ENCODE measurements at places on chromosomes 6 and 20.

DNA sequence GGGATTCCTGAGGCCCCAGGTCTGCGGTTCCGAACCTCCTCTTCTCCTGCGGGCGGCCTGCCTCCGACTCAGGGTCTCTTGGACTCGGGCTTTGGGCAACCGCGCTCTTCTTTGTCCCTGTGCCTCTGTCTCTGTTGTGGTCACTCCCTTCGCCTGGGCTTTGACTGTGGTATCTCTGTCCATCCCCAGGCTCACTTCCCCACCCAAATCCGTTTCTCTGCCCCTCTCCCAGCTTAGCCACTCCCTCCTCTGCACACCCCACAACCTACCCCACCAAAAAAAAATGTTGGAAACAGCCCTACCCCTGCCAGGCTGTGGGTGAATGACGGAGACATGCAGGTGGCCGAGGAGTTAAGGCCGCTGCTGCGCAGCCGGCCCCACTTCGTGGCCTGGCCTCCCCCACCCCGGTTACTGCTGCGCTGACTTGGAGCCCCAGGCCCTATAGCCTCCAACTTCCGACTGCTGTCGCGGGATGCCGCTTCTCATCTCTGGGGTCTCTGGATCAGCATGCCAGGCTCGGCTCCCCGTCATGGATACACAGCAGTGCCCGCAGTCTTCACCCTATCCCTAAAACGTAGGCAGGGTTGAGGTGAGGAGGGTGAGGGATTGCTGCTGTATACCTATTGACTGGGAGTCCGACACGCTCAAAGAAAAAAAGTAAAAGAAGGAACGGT lies 2.7 kb upstream of the MAFB start:
- DNase-seq, result no peak

DNA sequence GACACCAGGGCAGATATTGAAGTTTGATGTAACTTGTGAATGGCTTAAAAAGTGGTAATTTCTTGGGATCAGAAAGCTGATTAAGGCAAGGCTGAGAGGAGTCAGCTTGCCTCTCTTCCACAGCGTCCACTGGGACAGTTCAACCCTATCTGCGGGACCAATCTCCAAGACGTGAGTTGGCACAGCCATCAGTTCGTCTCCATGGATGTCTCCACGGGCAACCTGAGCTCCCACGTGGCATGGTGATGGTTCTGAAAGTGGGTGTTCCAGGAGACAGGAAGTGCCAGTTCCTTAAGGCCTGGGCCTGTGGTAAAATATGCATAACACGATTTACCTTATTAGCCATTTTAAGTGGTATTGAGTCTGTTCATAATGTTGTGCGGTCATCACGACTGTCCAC lies 67.9 kb upstream of the BHLHE23 start:
- DNase-seq, result no peak

- DNase-seq, result no peak
Observed at GRCh38 chr6:133291671-133292070, 50.5 kb downstream of the EYA4 start.

DNA sequence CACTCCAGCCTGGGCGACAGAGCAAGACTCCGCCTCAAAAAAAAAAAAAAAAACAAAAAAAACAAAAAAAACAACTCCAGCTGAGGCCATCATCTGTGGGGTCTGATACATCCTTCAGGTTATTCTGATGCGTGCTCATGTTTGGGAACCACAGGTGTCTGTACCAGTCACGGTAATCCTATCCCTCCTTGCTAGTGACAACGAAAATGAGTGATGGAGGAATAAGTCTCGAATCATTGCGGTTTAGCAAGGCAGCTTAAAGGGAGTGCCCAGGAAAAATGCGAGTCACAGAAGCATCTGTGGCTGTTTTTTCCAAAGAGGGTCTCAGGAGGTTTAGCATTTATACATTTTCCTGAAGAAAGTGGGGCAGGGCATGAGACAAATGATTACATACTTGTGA lies 48.8 kb downstream of the MCUR1 start:
- DNase-seq, result no peak

DNA sequence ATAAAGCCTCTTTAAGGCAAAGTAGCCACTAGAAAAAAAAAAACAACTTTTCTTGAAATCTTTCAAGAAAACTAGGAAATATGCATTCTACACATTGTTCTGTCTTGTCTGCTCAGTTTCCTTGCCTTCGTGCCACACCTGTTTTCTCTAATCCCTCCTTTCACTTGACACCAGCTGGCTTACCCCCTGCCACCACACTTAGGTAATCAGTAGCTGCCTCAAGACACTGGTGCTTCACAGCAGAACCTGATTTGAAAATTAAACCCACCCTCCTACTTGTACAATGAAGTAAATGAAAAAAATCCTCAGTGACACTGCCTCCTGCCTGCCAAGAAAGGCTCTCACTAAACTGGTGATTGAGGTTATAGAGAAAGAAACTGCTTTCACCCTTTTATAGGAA lies 45.8 kb upstream of the SCML4 start:
- DNase-seq, result no peak

GRCh38 chr6:165729307-165729936 lies 66.4 kb upstream of the PDE10A start:
- peak; percentile 9 for DNase-seq

DNA sequence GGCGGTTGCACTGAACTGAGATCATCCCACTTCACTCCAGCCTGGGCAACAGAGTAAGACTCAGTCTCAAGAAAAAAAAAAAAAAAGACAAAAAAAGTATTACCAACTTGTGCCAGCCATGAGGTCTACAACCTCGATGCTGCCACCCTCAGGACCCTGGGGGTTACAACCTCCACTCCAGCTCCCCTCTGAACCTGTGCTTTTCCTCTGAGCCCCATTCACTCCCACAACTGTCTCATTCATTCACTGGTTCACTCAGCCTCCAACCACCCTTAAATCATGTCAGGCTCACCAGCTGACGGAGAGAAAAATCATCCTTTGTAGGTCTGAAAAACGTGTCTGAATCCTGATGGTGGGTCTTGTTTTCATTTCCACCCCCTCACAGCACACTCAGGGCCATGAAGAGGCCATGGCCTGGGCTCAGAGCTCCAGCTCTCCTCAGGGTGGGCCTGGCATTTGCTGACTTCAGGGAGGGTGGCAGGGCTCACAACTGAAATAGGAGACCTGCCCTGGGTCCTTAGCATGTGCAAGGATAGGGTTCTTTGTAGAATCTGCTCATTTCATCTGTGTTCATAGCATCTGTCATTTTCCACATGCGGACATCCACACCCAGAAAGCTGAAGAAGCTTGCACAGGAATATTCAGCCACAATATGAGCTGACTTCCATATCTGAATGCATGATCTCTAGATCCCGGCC lies 1.9 kb upstream of the ULBP1 start:
- DNase-seq, result no peak

- no peak for DNase-seq
Observed at GRCh38 chr20:58682656-58683531, 9.7 kb upstream of the NPEPL1 start.

GRCh38 chr6:100152201-100152600 lies 158.2 kb upstream of the MCHR2 start:
- no peak for DNase-seq

DNA sequence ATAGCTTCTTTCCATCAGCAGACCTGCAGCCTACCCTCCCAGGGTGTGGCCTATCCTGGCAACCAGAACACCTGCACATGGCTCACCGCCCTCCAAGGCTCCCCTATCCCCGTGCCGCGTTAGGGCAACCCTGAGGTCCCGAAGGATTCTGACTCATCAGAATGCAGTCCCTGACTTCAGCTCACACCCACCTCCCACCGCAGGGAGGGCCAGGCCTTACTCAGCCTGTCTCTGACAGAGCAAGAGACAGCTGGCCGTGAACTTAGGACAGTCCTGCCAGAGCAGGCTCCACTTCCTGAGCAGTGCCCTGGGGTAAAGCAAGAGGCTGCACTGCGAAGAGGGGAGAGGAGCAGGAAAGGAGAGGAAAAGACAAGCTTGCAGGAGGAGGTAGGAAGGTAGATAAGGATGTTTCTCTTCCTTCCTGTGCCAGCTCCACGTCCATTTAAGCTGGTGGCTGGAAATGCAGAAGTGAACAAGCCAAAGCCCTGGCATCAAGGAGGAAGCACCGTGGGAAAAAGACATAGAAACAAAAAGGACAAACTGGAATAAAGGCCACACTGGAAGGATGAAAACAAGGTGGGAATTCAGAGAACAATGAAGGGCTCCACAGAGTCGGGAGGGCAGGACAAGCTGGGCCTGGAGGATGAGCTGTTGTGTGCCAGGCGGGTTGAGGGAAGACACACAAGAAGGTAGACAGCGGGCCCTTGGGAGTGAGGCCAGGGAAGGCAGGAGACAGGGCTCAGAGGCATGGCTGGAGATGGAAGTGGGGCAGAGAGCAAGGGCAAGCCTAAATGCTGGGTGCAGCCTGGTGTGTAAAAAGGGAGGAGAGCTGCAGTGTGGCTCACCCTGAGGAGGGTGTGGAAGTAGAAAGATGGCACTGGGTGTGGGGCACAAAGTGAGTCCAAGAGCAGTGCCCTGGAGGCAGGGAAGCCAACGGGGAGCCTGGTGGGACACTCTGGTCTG lies 102.7 kb downstream of the SLC23A2 start:
- no peak for DNase-seq

DNA sequence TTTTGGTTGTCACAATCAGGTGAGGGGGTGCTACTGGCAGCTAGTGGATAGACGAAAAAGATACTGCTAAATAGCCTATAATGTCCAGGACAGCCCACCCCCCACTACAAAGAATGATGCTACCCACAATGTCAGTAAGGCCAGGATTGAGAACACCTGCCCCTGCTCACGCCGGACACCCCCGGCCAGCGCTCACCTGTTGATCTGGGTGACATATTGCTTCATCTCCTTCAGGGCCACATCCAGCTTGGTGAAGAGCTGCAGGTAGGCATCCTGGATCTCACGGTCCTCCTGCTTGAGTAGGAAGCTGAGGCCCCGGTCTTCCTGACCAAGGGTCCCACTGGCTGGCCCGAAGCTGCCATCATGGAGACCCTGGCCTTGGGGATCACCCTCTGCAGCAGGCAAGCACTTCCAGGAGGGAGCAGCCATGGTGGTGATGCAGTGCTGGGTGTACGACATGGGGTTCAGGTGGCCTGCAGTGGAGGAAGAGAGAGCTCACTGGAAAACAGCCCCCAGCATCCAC lies 178.6 kb downstream of the PREX1 start:
- DNase-seq, result no peak

- no peak for DNase-seq
Observed at GRCh38 chr6:56311061-56311460, 63.7 kb upstream of the COL21A1 start.

GRCh38 chr20:63961664-63962425 lies 5.6 kb upstream of the UCKL1 start:
- no peak for DNase-seq

DNA sequence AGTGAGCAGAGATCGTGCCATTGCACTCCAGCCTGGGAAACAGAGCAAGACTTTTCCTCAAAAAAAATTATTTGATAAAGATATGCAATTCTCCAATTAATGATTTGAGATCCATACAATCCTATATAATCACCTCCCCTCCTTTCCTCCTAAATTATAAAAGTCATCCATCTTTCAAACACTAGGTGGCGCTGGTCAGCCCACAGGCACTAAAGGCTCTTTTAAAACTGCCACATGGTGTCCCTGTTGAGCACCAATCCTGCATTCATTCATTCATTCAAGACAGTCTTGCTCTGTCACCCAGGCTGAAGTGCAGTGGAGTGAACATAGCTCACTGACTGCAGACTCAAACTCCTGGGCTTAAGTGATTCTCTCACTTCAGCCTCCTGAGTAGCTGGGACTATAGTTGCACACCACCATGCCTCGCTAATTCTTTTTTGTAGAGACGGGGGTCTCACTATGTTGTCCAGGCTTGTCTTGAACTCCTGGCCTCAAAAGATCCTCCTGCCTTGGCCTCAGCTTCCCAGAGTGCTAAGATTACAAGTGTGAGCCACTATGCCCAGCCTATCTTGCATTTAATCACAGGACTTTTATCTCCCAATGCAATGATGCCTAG lies 58.7 kb upstream of the SLC2A12 start:
- peak; percentile 14 for DNase-seq

DNA sequence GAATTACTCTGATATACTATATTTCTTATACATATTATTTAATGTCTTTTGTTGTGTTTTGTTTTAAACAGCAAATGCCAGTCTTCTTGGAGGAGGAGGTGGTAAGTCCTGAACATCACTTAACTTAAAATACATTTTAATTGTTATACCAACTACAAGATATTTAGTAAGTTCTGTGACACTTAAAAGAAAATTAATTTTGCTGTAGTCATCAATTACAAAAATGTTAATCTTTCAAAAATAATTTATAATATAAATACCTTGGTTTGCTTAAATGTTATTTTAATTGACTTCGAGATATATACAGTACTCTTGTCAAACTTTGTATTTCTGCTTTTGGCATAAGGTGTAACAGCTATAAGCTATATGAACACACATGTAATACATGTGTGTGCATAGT lies 156.0 kb upstream of the FLRT3 start:
- DNase-seq, result no peak

DNA sequence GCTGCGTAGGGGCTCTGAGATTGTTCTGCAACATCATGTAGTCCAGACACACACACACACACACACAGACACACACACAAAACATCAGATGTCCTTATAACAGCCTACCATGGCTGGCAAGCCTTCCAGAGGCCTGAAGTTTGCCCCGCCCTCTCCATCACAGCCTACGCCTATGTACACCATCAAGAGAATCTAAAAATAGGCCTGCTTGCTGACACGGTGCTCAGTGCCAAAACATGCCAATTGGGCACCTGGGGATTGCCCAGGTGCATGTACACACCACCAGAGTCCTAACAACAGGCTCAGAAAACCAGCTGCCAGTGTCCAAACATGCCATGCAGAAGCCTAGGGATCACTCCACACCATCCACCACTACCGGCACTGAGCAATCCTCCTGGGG lies 391.7 kb upstream of the SPTLC3 start:
- DNase-seq, result no peak

- DNase-seq, result no peak
Observed at GRCh38 chr20:48339190-48339985, 488.4 kb downstream of the PREX1 start.

- DNase-seq, result no peak
Observed at GRCh38 chr20:45450097-45450818, 19.3 kb upstream of the WFDC2 start.

- DNase-seq, result no peak
Observed at GRCh38 chr6:56048601-56049000, 173.2 kb upstream of the BMP5 start.

GRCh38 chr6:90368601-90369000 lies 72.0 kb upstream of the BACH2 start:
- no peak for DNase-seq

DNA sequence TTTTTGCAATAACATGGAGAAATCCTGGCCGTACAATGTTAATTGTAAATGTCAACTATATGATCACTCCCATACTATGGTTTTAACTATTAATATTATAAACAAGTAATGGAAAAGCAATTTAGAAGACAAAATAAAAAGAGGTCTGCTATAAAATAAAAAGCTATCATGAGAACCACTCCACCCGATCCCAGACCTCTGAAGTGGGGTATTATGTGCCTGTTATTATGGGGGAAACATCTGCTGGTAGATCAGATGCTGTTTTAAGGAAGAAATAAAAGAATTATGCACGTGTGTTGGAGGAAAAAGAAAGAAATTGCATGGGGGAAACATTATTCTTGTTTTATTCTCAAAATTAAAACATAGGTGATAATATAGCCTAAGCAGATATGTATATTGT lies 615.7 kb upstream of the ARID1B start:
- no peak for DNase-seq

- DNase-seq, result no peak
Observed at GRCh38 chr6:5529015-5529414, 267.7 kb downstream of the FARS2 start.

Data from activated CD4-positive, CD25-positive, alpha-beta regulatory T cell treated with anti-CD3 and anti-CD28 coated beads, Interleukin-2, amount 50 U/mL, for 16 hours (primary cell).